ENCODE measurements at places on chromosomes 11 and 22. TPM values are rescaled to one million over a fixed set of nuclear protein-coding genes. Genes with fewer than 3 reads are reported as not detected.

The RAB38 gene
- 6.3 TPM for total RNA-seq

The MRGPRX3 gene
- total RNA-seq, result not detected

The OVCH2 gene
- total RNA-seq, result not detected

The PVALB gene
- total RNA-seq, result not detected

The PIH1D2 gene
- 1.6 TPM for total RNA-seq

The OR2AG2 gene
- not detected for total RNA-seq

The OR56A1 gene
- total RNA-seq, result not detected

The HMOX1 gene
- total RNA-seq, result 0.85 TPM

The GSTT2 gene
- 0.85 TPM for total RNA-seq

The CCDC116 gene
- total RNA-seq, result not detected

The GAS2L1 gene
- 16.9 TPM for total RNA-seq

The KRTAP5-8 gene
- total RNA-seq, result not detected

The TREH gene
- total RNA-seq, result 0.21 TPM

The OPCML gene
- not detected for total RNA-seq

The PARVA gene
- 22.9 TPM for total RNA-seq

The NCR3LG1 gene
- 5.3 TPM for total RNA-seq

The MSANTD4 gene
- total RNA-seq, result 15.5 TPM

The MAJIN gene
- total RNA-seq, result not detected

The MS4A3 gene
- not detected for total RNA-seq

The C11orf87 gene
- not detected for total RNA-seq

The RPS25 gene
- total RNA-seq, result 510 TPM

The DERL3 gene
- 3.7 TPM for total RNA-seq

The FAM180B gene
- not detected for total RNA-seq

The MCAT gene
- total RNA-seq, result 23.9 TPM

The APOL4 gene
- 4.3 TPM for total RNA-seq

The MCAM gene
- 11.1 TPM for total RNA-seq

The ASCL2 gene
- not detected for total RNA-seq

The VEGFB gene
- total RNA-seq, result 88.8 TPM

The CSF2RB gene
- not detected for total RNA-seq

The MMP8 gene
- total RNA-seq, result not detected

The ARHGAP20 gene
- not detected for total RNA-seq

The NLRP6 gene
- not detected for total RNA-seq

The OR52I1 gene
- not detected for total RNA-seq

The NOX4 gene
- total RNA-seq, result not detected

The OR8D1 gene
- total RNA-seq, result not detected

The SUSD2 gene
- 3.1 TPM for total RNA-seq

The MOV10L1 gene
- not detected for total RNA-seq

The CAPN5 gene
- total RNA-seq, result 22.3 TPM

The GRIA4 gene
- not detected for total RNA-seq

The RTN4RL2 gene
- 3.6 TPM for total RNA-seq

The PGA5 gene
- total RNA-seq, result not detected

The SLC22A6 gene
- not detected for total RNA-seq

The TPP1 gene
- 71.5 TPM for total RNA-seq

The NXPE4 gene
- not detected for total RNA-seq

The CCT8L2 gene
- total RNA-seq, result not detected

The P2RY2 gene
- total RNA-seq, result 2.3 TPM

The PIWIL4 gene
- total RNA-seq, result 7.7 TPM

The KRTAP5-9 gene
- not detected for total RNA-seq

The EP300 gene
- 67.2 TPM for total RNA-seq

The SLN gene
- total RNA-seq, result not detected

The KIAA1671 gene
- total RNA-seq, result 63.1 TPM

The TMPRSS13 gene
- 1.4 TPM for total RNA-seq

The C11orf16 gene
- total RNA-seq, result not detected

The H19 gene
- 1.9 TPM for total RNA-seq

The JRKL gene
- total RNA-seq, result 11.6 TPM

The GSTT4 gene
- total RNA-seq, result not detected
